ENCODE measurements at places on chromosomes 13 and 19.
A peak's percentile ranks its signal among the peaks of the same experiment; 100 is the strongest.

DNA sequence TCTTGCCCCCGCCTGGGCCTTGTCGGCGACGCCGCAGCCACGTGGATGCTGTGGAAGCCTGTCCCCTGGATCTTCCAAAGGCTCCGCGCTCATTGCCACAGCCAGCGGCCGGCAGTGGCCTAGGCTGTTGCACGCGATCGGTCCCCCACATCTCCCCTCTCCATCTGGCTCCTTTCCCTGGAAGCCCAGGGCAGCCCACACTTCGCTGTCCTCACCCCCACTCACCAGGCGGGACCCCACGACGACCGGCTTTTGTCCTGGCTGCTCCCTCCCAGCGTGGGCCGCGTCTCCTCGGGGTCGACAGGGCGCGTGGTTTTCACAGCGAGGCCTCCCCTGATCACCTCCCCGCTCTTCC lies 605 bp upstream of the TEX30 start:
- DNase-seq: no peak

DNA sequence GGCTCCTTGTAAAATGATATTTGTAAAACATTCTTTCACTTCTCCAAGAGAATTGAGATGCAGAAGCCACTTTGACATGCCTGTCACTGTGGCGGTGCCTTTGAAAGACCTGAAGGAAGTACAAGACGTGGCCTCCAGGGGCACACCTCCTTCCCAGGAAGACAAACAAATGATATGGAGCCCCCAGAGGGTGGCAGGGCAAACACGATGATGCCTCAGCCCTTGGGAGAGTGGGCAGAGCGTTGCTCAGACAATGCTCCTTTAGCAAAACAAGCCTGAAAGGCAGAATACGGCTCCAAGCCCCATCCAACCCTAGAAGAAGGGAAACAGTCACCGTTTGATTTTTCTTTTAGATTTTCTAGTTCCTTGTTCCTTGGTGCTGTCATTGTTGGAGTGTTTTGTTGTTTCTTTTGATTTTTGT lies 9.2 kb upstream of the ATP12A start:
- peak; percentile 58 for DNase-seq

DNA sequence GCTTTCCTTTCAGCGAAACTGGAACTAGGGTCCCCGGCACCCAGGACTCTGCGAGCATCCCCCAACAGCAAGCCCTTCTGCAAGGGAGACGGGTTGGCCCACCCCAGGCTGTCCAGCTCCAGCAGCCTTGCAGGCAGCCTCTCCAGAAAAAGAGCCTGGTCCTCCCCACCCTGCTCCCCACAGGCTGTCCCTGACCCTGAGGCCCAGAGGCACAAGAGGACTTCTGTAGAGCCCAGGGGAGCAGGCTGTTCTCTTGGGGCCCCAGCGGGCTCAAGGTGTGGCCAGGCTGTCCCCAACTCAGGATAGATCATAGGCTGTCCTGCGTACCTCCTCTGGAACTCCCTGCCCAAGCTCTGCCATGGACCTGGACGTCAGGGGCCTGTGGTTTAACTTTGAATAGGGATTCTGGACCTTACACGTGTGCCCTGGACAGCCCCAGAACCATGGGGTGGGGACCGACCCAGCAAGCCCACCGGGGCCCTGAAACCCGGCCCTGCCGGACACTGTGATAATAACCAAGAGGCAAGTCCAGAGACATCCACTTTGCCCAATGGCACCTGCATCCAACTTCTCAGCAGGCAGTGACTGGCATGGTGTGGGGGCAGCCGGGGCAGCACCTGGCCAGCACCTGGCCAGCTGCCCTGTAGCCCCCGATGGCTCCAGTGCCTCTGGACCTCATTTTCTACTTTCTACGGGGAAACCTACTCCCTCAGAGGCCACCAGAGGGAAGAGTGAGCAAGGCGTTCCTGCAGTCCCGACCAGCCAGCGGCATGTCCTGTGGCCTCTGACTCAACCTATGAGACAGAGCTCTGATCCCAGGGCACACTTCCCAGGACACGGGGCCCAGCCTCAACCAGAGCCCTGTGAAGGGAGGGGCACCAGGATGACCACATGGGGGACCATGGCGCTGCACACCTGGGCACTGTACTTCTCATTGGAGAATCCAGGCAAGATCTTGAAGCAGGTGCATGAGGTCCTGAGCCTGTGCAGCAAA lies 50.9 kb upstream of the TPM4 start:
- DNase-seq: peak; percentile 25

DNA sequence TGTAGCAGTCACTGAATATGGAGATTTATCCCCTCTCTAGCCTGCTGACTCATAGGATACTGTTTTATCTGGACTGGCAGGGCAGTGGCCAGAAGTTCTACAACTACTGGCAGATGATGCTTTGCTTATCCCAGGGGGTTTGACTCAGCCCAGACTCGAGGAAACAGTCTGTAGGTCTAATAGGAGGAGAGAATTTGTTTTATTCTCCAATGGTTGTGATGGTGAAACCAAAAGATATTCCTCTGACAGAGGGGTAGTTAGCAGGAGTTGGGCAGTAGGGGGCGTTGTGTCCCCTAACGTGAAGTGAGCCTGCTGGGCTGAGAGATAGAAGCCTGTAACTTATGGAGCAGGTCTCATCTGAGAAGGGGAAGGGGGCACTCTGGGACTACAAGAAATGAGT lies 74.9 kb downstream of the WTIP start:
- no peak for DNase-seq

DNA sequence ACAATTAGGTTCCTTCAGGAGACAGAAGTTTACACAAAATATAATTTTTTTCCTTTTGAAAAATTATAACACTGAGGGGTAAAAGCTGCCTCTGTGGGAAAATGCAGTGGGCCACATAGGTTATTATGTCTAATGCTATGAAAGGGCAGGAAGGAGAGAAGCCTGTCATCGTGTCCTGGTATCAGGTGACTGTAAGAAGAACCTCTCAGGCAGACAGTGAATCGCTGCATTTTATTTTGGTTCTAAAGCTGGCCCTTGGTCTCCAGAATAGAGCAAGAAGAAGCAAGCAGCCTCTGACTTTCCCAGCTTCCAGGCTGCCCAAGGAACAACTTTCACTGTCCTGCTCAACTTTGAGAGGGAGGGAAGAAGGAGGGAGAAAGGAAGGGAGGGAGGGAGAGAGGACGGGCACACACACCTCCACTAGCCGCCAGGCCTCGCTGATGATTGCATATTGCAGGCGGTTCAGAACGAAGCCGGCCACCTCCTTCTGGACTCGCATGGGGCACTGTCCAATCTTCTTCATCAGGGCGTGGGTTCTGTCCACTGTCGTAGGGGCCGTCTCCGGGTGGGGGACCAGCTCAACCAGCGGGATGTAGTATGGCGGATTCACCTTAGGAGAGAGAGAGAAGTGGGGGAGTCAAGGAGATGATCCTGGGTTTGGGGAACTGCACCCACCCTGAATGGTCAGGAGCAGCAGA lies 93.8 kb downstream of the CRYL1 start:
- DNase-seq: no peak

- DNase-seq: peak; percentile 65
These were observed 330.8 kb downstream of the DLEU7 start for GRCh38 chr13:50512474-50513299.

- DNase-seq: no peak
These were observed 166.8 kb downstream of the DCT start for GRCh38 chr13:94312511-94313216.

DNA sequence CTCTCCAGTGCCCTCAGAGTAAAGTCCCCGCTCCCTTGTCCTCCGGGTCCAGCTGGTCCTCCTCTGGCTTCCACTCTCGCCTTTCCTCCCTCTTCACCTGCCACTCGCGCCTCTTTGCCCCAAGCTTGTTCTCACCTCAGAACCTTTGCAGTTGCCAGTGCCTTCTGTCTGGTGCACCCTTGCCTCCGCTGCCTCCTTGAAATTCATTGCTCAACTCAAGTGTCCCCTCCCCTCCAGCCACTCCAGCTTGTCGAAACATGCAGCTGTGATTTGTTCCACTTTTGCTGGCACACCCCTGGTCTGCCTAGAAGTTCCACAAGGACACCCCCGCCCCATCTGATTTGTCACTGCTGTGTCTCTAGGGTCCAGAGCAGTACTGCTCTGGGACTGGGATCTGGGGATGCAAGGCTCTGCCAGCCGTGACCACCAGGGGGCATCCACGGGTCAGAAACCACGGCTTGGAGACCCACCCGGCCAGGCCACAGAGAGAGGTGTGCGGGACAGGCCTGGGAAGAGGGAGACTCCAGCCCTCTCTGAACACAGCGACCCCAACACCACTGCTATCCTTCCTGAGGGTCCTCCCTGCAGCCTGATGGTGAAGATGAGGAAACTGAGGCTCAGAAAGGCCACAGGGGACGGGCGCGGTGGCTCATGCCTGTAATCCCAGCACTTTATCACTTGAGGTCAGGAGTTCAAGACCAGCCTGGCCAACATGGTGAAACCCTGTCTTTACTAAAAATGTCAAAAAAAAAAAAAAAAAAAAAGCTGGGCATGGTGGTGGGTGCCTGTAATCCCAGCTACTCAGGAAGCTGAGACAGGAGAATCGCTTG lies 49.9 kb downstream of the AP1M1 start:
- DNase-seq: peak; percentile 79

- DNase-seq: peak; percentile 41
These were observed 17.8 kb downstream of the ERFL start for GRCh38 chr19:41910240-41910991.

DNA sequence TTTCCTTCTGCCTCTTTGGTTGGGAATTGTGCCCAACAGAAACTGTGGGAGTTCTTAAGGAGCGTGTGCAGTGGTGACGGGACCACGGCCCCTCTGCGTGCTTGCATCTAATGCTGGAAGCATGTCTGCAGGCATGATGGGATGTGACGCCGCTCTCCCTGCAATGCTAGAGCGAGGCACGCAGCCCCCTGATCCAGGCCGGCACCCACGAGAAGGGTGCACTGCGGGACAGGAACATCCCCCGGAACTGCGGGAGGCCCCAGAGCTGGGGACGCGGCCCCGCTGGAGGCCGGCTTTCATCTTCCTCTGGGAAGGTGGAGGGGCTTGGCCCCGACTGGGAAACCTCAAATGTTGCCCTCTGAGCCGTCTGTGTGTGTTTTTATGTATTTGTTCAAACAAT lies 32.7 kb downstream of the TMEM255B start:
- no peak for DNase-seq

DNA sequence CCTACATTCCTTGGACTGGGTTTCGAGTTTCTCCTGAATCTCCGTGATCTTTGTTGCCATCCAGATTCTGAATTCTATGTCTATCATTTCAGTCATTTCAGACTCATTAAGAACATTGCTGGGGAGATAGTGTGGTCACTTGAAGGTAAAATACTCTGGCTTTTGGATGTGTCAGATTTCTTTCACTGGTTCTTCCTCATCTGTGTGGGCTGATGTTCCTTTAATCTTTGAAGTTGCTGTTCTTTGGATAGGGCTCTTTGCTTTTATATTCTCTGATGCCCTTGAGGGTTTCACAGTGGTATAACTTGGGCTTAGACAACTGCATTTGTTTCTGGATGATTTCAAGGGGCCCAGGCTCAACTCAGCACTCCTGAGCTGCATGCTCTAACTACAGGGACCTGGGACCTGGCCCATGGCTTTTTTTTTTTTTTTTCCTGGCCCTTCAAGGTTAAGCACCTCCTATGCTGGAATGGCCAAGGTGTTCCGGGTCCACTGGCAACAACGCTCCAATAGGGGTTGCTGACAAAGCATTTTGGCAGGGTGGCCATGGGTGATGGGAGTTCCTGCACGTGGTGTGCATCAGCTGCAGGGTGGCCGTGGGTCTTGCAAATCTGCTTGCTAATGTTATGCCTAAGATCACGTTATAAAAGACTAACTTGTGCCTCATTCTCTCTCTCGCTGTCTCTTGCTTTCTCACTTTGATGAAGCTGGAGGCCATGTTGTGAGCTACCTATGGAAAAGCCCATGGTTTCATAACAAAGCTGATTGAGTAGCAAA lies 5.9 kb upstream of the SIGLEC7 start:
- no peak for DNase-seq

GRCh38 chr19:19943848-19944582 lies 43.3 kb downstream of the ZNF93 start:
- no peak for DNase-seq

GRCh38 chr19:46080561-46080960 lies 39.8 kb upstream of the IGFL4 start:
- DNase-seq: no peak

GRCh38 chr13:53110181-53110580 lies 81.6 kb downstream of the OLFM4 start:
- no peak for DNase-seq

- DNase-seq: no peak
These were observed 5.6 kb upstream of the SIGLEC12 start for GRCh38 chr19:51507192-51507591.

- DNase-seq: no peak
These were observed 77.3 kb upstream of the GPR183 start for GRCh38 chr13:99384468-99384867.

DNA sequence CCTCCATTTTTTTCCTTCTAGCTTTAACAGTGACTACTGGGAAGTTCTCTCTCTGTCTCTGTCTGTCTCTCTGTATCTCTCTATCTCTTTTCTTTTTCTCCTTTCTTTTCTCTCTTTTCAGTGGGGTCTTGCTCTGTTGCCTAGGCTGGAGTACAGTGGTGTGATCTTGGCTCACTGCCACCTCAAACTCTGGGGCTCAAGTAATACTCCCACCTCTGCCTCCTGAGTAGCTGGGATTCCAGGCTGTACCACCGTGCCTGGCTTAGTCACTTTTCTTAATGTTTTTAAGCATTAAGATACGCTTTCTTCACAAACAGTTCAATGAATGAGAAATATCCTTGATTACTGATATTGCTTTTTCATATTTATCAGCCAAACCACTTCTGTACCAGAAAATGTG lies 13.1 kb downstream of the PCCA start:
- no peak for DNase-seq

GRCh38 chr19:8466018-8466417 lies 21.2 kb downstream of the HNRNPM start:
- no peak for DNase-seq

DNA sequence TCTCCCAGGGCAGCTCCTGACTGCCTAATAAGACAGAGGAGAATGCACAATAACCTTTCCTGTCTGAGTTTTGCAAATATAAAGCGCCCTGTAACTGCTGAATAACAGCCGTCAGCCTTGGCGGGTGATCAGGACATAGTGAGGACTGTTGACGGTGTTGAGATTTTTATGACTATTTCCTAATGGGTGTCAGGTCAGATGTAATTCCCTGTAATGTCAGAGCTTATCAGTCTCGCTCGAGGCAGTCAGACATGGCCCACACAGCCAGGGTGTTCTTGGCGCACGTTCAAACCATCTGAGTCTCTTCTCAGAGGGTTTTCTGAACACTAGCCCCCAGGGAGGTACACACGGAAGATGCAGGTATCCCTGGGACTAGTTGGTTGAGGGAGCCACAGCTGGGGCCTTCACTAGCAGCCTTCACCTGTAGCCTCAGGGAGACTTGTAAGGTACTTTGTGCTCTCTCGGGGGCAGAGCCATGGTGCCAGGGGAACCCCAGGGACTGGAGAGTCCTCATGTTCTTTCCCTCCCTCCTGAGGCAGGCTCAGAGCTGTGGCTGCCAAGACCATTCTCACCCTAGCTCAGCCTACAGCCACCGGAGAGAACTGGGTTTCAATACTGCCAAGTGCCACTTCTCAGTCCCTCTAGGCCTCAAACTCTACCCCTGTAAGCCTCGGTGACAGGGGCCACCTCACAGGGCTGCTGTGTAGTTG lies 213.1 kb downstream of the UQCRFS1 start:
- DNase-seq: no peak

Measured in natural killer cell (primary cell).